SK-MEL-5 (cell line): ENCODE measurements at places on chromosomes 16 and 17.

DNA sequence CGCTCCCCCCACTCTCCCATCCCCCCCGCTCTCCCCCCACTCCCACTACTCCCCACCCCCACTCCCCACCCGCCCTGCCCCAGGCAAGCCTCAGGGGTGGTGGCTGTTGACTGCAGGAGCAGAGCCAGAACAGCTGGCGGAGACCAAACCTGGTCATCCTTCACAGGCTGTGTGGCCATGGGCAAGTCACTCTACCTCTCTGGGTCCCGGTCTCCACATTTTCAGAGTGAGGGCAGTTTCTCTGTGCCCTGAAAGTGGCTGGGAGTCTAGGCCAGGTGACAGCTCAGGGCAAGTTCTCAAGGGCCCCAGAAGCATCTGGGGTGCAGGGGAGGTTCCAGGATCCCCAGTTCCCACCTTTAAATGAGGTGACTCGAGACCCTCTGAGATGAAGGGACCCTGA, 15.1 kb upstream of the BAHCC1 start:
- DNase-seq, result peak; percentile 49

GRCh38 chr16:70483426-70483825, 29.0 kb downstream of the FCSK start:
- DNase-seq, result no peak

- DNase-seq, result no peak
These were observed 144.2 kb upstream of the DNAH9 start for GRCh38 chr17:11454096-11454495.

DNA sequence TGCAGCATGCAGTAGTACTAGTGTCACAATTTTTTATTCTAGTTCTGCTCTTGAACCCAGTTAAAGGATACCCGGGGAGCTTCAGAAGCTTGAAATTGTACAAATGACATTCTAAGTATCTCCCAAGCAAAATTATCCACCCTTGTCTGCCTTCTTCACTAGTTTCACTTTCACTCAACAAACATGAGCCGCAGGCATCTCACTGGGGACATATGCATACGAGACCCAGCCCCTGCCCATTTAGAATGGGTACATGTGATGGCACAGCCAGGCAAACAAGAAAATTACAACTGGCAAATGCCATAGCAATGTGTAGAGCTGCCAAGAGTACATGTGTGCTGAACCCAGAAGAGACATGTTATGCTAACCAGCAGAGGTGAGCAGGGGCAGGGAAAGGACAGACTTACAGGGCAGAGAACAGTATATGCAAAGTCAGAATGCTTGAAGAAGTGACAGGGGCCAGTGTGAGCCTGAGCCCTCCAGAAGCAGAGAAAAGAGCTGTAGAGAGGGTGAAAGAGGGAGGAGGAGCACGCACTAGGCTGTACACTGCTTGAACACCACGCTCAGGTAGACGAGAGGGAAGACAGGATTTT, 8.3 kb downstream of the GINS2 start:
- no peak for DNase-seq

- no peak for DNase-seq
These were observed 4.9 kb downstream of the CACNA1H start for GRCh38 chr16:1157639-1158455.

- no peak for DNase-seq
These were observed 28.4 kb upstream of the FOXK2 start for GRCh38 chr17:82491196-82491530.

DNA sequence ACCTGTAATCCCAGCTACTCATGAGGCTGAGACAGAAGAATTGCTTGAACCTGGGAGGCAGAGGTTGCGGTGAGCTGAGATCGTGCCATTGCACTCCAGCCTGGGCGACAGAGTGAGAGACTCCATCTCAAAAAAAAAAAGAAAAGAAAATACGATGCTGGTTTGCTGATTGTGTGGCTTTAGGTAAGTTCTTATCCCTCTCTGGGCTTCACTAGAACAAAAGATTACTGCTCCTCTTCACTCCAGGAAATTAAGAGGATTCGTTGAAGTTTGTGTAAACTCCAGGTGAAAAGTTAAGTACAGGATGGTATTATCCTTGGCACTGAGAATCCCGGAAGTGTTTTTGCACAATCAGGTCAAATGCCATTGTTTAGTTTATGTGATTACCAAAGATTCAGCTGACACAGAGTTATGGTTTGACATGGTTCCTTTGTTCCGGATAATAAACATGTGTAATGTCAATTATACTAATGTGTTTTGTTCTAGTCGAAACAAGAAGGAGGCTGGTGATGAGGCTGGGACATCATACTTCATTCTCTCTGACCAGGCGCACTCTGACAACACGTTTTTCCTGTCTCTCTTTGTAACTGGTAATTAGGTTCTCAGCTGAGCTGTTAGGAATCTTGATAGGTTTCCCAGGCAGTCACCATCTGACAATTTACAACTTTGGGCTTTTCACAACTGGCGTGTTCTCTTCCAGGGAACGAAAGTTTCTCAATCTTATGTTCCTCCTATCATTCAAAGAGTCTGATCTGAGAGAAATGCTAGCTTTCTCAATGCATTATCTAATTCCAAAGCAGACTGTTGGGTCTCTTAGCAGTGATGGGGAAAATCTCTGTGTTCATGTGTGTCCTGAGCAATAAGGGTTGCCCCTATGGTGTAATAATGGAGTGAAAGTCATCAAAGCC, 10.8 kb upstream of the TAOK1 start:
- DNase-seq, result no peak

DNA sequence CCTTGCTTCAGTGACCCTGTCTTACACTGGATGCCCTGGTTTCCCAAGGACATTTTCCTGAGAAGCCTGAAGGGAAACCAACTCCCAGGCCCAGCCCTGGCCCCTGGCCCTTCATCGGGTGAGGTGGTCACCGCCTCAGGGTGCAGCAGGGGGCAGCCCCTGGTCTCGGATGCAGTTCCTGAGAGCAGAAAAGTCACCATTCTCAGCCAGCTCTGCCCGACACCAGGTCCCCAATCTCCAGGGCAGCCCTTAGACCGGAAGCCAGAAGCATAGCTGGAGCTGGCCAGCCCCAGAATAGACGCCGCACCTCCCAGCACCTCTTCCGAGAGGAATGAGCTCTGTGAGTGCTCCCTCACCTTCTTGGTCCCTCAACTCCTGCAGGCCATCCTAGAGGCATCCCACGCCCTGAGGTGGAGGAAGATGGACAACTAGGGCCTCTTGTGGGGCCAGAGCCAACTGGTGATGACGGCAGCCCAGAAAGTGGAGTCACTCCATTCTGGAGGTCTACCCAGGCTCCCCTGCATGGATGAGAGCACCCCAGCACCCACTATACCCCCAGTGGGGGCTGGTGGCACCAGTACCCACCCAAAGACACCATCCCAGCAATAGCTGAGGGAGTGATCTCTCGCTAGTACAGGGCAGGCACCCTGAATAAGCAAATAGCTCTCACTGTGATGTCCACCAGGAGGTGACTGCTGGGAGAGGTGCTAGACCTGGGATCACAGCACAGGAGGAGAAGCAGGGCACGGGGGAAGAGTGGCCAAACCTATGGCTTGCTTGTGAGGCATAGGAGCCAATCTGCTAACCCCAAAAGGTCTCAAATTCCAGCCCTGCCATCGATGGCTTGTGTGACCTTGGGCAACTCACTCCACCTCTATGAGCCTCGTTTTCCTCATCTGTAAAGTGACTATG, 56.2 kb downstream of the TK2 start:
- DNase-seq, result no peak

- DNase-seq, result no peak
These were observed 13.3 kb downstream of the SEC14L1 start for GRCh38 chr17:77153999-77154586.

GRCh38 chr17:27879987-27880608, 13.1 kb downstream of the LYRM9 start:
- peak; percentile 81 for DNase-seq

GRCh38 chr16:49605536-49606254, 232.1 kb downstream of the C16orf78 start:
- DNase-seq, result no peak

DNA sequence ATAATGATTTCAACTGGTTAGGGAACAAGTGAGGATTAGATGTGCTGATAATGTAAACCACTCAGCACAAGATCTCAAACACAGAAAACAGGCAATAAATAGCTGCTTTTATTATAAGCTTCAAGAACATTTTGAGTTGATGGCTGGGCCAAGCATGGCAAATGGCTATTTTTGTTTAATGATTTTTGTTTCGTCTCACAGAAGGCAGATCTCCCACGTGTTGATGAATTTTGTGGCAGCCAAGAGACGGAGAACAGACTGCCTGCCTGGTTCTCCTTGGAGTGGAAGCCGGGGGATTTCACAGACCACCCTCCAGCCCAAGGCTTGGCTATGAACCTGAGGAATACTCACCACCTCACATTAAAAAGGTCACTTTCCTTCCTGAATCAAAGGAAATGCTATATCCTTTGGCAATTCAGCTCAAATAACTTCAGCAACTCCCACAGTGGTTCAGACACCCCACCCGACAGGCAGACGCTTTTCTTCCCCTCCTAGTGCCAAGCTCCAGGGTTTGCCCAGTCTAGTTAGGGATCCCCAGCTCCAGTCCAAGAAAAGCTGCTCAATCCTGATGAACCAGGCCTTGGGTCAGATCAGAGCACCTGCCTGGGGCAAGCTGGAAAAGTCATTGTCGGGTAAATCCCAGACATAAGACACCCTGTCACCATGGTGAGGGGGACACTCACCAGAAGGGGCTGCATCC, 593.5 kb downstream of the TOX3 start:
- no peak for DNase-seq

- DNase-seq, result peak; percentile 45
These were observed 38.9 kb upstream of the CMIP start for GRCh38 chr16:81405702-81406113.

GRCh38 chr16:8047736-8048135, 542.6 kb downstream of the TMEM114 start:
- DNase-seq, result no peak
